ENCODE measurements at places on chromosomes 2 and 18.

DNA sequence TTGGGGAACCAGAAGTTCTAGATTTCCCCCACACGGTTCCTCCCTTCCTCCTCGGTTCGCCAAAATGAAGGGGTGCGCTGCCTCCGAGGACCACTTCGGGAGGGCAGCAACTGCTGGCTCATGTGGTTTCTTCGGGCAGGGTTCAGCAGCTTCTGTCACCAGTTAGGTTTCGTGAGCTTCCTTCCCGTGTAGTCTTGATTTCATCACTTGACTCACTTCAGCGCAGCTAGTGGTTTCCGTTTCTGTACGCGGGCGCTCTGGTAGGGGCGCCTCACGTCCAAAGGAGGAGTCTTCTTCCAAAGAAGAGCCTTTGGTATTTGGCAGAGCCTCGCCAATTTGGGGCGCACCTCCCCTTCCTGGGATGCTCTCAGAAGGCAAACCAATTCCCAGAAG is 485 bp upstream of the GALNT3 start:
- DNase-seq: no peak

DNA sequence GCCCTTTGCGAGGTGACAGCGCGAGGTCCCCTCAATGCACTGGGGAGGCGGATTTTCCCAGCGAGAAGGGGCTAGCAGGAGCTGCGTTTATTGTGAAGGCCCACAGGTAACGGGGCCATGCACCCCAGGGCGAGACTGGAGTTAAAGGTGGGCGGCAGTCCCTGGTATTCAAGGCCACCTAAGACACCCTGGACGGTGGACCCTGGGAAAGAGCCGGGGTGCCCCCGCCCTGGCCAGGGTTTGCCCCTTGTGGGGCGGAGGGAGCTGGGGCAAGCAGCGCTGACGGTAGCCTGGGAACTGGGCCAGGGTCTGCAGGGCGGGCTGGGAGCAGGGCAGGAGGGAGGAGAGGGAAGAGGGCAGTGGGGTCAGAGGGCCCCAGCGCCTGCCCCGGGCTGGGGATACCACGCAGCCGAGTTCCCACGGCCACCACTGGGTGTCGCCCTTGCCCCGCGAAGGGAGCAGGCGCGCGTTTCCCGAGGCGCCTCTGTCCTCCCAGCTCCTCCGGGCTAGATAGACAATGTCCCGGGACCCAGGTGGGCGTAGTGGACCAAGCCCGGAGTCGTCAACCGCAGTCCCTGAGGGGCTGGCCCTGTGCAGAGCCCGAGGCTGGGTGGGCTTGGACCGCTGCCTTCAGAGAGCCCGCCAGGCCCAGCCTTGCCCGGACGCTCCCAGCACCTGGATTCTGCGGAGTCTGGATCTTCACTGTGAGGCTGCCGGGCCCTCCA is 80.2 kb downstream of the SMAD4 start:
- no peak for DNase-seq

GRCh38 chr18:1658908-1659566 is 754.4 kb downstream of the ADCYAP1 start:
- DNase-seq: no peak

- DNase-seq: no peak
Measured at GRCh38 chr2:221176667-221177066, 395.4 kb downstream of the EPHA4 start.

DNA sequence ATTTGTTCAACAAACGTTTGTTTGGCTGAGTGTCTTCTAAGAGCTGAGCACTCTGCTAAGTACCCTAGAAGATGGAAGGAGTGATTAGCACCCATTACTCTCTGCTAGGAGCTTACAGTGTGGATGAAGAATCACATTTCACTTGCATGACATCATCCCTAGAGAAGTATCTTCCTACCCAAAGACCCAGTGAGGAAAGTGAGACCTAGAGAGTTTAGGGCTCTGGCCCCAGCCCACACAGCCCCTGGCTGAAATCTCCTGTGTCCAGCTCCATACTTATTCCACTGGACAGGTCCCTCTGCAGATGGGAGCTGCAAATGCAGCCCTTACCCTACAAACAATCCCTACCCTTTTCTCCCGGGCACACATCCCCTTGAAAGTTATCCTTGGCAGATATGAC is 26.8 kb upstream of the EPAS1 start:
- no peak for DNase-seq

- no peak for DNase-seq
Measured at GRCh38 chr18:48918660-48919456, 31.9 kb downstream of the SMAD7 start.

DNA sequence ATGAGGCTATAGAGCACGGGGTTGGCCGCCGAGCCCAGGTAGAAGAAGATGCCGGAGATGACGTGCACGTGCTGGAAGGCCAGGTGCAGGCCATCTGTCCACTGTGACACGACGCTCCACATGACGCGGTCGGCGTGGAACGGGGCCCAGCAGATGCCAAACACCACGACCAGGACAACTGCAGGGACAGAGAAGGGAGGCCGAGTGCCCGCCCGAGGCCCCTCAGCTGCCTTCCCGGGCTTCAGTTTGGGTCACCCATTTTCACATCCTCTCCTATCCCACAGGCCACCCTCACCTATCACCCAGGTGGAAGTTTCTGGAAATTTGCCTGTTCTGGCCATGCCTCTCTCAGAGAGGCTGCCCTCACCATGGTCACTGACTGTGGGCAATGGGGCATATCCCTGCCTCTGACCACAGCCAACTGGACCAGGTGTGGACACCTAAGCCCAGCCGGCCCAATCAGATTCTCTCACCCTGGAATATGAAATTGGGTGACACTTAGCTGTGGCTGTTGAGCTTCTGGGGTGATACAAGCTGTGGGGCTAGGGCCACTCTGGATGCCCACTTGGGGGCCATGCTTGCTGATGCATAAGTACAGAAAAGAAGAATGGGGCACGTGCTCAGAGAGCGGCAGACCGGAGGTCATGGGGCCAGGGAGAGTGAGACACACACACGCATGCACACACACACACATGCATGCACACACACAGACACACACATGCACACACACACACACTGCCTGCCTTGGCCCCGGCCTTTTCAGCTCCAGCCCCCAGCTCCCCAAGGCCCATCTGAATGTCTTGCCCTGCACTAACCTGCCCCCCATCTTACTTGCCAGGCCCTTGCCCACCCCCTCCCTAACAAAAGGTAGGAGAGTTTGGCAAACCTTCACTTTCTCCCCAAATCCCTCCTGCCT is 4.7 kb downstream of the NMUR1 start:
- no peak for DNase-seq

- DNase-seq: peak; percentile 44
Measured at GRCh38 chr18:34493099-34493544, 217.0 kb upstream of the DTNA start.

- no peak for DNase-seq
Measured at GRCh38 chr2:173151671-173152401, 76.2 kb downstream of the MAP3K20 start.

DNA sequence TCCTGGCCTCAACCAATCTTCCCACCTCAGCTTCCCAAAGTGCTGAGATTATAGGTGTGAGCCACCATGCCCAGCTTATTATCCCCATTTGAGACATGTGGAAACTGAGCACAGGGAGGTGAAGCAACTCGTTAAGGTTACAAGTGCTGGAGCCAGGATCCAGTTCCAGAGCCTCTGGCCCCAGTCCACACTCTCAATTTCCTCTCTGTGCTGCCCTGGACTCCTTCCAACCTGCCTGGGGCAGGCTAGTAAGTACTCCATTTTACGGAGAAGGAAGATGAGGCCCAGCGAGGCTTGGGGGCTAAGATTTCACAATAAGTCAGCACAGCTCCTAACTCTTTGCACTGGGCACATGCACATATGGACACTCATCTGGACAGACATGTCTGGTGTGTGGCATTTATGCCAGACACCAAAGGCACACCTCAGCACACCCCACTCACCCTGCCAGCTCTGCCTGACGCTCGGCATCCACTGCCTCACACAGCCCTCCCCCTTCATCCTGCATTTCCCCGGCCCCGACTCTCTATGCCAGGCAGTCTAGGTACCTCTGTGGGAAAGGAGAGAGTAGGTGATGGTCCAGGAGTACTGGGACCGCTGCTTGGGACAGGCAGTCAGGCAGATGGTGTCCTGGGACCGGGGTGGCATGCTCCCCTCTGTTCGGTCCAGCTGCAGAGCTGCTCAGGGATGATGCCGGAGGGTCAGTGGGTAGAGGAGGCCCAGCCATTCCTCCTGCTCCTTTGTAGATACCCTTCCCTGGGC is 20.5 kb downstream of the CFAP65 start:
- DNase-seq: no peak

DNA sequence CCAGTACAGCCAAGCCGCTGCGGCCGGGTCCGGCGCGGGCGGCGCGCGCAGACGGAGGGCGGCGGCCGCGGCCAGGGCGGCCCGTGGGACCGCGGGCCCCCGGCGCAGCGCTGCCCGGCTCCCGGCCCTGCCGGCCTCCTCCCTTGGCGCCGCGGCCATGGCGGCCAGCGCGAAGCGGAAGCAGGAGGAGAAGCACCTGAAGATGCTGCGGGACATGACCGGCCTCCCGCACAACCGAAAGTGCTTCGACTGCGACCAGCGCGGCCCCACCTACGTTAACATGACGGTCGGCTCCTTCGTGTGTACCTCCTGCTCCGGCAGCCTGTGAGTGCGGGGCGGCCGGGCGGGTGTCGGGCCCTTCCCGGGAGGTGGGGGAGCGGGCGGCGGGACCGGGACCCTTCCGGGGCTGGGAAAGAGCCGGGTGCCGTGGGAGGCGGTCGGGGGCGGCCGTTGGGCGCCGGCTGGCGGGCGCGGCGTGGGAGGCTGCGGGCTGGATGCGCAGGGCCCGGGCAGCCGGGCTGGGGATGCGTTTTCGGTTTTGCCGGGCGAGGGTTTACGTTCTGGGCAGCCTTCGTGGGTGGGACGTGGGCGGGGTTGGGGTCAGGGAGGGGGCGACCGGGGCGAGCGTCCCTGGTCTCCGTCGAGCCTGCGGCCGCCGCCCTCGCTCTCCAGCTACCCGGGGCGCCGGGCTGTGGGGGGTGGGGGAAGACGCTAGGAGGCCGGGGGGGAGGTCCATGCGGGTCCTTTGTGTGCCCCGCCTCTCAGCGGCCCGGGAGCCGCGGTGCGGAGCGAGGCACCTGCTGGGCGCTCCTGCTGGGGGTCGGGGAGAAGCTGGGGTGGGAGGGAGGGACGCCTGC is 537 bp downstream of the AGFG1 start:
- DNase-seq: no peak

GRCh38 chr2:74357627-74358026 is 14.4 kb upstream of the SLC4A5 start:
- no peak for DNase-seq

GRCh38 chr2:202135091-202135874 is 62.2 kb downstream of the KIAA2012 start:
- DNase-seq: peak; percentile 60

DNA sequence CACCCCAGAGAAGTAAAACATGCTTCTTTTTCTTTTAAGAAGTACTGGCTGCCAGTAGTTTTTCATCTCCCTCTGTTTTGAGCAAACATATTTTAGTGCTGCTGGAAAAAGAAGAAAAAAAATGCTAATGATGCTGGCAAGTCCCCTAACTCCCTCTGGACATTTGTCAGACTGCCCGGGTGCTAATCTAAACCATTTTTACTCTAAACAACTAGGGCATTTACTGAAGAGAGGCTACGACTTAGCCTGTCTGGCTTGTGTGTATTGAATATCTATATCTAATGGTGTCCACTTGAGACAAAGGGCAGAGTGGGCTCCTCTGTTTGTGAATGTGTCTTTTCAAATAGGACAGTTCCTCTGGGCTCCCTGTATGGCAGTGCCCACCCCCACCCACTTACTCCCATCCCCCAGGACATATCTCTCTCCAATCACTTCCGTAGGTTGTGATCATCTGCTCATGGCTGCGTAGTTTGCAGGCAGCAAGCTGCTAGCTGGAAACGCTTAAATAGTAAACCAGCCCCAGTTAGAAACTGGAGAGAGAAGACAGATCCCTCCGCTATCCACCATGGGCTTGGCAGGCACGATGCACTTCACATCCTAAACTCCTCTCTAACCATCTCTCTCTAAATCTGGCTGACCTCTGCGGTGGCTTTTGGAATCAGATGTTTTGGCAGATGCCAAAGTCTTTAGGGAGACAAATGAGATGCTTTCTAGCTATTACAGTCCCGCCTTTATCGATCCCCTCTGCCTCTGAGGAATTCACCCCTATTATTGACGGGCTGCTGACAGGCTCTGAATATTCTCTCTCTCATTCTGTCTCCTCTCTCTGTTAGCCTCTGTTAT is 58.3 kb downstream of the DOCK10 start:
- DNase-seq: no peak

- no peak for DNase-seq
Measured at GRCh38 chr18:37565977-37566478, 430 bp upstream of the CELF4 start.

GRCh38 chr2:46334389-46335271 is 37.4 kb downstream of the EPAS1 start:
- peak; percentile 26 for DNase-seq

GRCh38 chr2:33421820-33422219 is 54.6 kb upstream of the RASGRP3 start:
- DNase-seq: no peak

DNA sequence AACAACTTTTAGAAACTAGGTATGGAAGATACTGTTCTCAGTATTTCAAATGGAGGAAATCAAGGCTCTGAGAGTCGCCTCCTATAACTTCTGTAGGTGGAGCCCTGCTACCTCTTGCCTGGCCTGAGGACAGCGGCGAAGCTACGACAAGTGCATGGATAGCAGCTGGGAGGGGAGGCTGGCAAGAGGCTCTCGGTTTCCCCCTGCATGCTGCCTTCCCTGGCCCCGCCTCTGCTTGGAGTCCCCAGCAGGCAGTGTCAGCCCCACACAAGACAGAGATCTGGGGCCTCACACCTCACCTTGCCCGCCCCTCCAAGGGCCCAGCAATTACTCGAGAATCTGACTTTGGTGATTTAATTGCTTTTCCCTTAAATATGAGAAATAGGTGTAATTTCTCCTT is 107.6 kb upstream of the POU3F3 start:
- DNase-seq: no peak

- DNase-seq: no peak
Measured at GRCh38 chr2:10410001-10410822, 37.9 kb downstream of the ODC1 start.

DNA sequence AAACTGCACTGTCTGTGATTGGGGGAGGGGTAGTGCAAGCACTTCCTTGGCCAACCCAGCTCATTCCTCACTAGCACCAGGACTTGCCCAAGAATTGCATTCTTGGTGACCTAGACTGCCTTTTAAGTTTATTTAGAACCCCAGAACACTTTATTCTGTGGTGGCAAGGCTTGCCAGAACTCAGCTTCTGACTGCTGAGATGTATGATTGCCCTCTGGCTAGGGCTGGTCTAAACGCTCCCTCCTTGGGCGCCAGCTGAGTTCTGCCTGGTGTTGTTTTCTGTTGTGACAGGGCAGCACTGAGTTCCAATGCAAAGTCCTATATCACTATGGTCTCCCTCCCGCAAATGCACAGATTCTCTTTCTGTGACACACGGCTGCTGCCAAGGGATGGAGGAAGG is 247.7 kb downstream of the ZNF385B start:
- DNase-seq: no peak

DNA sequence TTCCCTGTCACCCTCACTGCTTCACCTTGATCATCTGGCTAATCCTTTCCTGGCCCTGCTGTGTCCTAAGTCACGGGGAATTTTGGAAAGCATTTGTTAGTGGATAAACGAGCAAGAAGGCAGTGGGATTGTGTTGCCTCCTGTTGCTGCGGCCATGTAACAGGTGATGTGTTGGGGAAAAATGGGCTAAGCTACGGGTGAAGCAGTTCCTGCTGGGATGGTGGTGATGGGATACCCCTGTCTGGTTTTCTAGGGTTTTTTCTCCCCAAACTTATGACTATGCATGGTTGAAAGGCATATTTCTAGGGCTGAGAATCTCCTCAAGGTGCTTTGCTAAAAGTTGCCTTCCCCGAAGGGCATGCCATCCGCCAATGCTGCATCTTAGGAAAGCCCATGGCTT is 68.1 kb downstream of the WDSUB1 start:
- no peak for DNase-seq
